Cardiac septum (tissue), 1 donor: ENCODE measurements at places on chromosomes 4 and X. TPM values are rescaled to one million over a fixed set of nuclear protein-coding genes. Genes with fewer than 3 reads are reported as not detected.

GRCh38 chrX:21975812-21976211 lies 35.3 kb downstream of the SMS start:
- no peak for DNase-seq

The EFHC2 gene
- total RNA-seq = 4.3 TPM

GRCh38 chr4:105666693-105667092 lies 41.8 kb downstream of the INTS12 start:
- no peak for DNase-seq

The CLNK gene
- total RNA-seq = not detected

The RBMXL3 gene
- total RNA-seq = not detected

DNA sequence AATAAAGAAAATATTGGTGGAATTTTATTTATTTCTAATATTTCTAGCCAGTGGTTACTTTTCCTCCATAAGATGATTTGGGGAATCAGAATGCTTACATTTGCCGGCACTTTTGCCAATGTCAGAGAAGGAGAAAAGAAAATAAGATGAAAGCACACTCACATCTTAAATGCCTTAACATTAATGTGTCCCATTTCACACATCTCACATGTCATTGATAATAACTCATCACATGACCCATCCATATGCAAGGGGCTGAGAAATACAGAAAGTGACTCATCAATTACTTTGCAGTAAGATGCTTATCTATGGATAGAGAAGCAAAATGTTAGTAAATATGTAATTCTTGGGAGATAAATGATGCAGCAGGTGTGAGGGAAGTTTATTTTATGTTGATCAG lies 1531.0 kb downstream of the PCDH7 start:
- no peak for DNase-seq

GRCh38 chrX:95076449-95076848 lies 1402.4 kb downstream of the FAM133A start:
- no peak for DNase-seq

DNA sequence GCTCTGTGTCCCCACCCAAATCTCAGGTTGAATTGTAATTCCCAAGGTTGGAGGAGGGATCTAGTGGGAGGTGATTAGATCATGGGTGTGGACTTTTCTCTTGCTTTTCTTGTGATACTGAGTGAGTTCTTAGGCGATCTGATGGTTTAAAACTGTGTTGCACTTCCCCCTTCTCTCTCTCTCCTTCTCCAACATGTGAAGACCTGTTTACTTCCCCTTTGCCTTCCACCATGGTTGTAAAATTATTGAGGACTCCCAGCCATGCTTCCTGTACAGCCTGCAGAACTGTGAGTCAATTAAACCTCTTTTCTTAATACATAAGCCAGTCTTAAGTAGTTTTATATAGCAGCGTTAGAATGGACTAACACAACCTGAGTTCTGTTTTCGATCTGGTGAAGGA lies 738.2 kb downstream of the ARAP2 start:
- no peak for DNase-seq

DNA sequence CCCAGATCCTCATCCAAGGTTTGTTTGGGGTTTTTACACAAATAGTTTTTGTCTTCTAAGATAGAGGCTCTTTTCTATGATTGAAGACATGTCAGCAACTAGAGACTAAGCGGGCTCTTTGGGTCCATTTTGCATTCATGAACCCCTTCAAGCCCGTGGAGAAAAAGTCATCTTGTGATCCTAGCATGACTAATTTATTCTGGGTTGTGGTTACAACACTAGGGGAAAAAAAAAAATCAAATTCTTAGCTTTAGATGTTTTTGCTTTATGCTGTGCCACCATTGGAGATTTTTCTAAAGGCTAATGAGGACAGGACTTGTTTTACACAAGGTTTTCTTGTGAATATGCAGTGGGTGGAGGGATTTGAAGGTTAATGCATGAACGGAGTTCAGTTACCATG lies 440.0 kb downstream of the PCDH7 start:
- DNase-seq = no peak

GRCh38 chr4:71444395-71444794 lies 105.6 kb downstream of the SLC4A4 start:
- DNase-seq = no peak
